ENCODE measurements at places on chromosomes 5 and 9. TPM values are rescaled to one million over a fixed set of nuclear protein-coding genes. Genes with fewer than 3 reads are reported as not detected.

The ARHGEF39 gene
- 6.5 TPM for total RNA-seq

The SLF1 gene
- 8.5 TPM for total RNA-seq

The LRRC70 gene
- 24.5 TPM for total RNA-seq

The SAXO1 gene
- total RNA-seq, result not detected

The NOL8 gene
- 41.6 TPM for total RNA-seq

The CATSPER3 gene
- total RNA-seq, result 0.71 TPM

The LAMC3 gene
- total RNA-seq, result 0.12 TPM

DNA sequence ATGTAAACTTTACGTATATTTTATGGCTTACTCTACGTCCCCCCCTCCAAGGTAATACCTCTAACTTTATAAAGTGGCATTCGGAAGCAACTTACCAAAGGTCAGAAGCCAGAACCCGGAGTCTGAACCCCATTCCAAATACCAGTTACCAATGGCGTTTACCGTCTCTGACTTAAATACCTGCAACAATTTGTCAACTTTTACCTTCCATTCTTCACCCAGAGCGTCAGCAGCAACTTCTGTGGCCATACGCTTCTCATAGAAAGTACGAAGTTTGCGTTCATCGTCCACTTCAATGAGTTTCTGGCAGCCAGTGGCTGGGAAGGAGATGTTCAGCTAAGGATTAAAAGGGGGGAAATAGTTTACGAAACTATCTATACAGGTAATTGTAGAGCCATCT lies 753 bp downstream of the RPS6 start:
- no peak for DNase-seq
- H3K27me3 ChIP-seq, result no peaks in the 10 kb centered on the region
- H3K4me3 ChIP-seq, result peak overlapping the region; percentile 93
- peaks cover 37% of the 10 kb centered on the region for H3K4me1 ChIP-seq
- peaks cover 34% of the 10 kb centered on the region for H3K36me3 ChIP-seq

DNA sequence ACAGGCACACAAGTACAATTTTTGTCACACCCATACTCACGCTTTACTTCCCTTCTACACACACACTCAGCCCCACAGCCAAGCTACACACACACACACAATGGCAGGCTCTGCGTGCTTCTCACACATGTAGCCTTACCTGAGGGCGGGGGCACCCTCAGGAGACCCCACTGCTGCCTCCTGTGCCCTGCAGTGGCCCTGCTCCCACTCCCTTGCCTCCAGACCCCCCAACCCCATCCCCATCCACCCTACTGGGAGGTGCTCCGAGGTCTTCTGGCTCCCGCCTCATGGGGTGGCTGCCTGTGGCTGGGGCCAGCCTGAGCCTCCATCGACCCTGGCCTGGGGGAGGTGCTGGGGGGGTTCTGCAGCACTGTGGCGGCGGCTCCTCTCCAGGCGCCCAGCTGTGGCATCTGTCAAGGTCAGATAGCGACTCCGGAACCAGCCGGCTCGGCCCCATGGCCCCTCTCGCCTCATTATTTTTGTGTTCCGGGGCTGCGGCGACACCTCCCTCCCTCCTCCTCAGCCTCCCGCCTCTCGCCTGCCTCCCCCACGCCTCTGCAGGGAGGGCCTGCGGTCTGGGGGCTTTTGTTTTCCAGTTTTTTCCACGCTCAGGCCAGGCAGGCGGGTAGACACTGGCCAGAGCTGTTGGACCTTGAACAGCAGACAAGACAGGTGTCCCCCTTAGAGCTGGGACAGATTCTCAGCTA lies 21.7 kb downstream of the CXXC5 start:
- no peak for DNase-seq
- no peaks in the 10 kb centered on the region for H3K27me3 ChIP-seq
- H3K36me3 ChIP-seq, result no peaks in the 10 kb centered on the region

DNA sequence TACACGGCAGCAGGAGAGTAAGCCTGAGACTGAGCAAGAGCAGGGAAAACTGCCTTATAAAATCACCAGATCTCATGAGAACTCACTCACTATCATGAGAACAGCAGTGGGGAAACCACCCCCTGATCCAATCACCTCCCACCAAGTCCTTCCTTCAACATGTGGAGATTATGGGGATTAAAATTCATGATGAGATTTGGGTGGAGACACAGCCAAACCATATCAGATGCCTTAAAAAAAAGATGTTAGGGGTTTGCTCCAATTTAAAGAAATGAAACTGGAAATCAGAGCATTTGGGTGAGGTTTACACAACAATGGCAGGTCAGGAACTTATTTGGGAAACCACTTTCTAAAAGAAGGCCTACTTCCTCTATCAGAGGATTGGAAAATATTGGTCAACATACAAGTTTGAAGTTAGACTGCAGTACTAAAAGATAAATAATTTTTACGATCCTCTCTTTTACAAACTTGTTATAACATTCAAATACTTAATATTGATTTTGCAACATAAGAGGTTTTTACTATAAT lies 105.1 kb downstream of the FBN2 start:
- H3K4me1 ChIP-seq, result no peaks in the 10 kb centered on the region
- no peak overlapping the region for H3K27ac ChIP-seq
- no peaks in the 10 kb centered on the region for H3K36me3 ChIP-seq
- no peak overlapping the region for H3K4me3 ChIP-seq

GRCh38 chr5:9241479-9242305 lies 304.2 kb downstream of the SEMA5A start:
- DNase-seq, result no peak
- no peak overlapping the region for H3K27ac ChIP-seq

DNA sequence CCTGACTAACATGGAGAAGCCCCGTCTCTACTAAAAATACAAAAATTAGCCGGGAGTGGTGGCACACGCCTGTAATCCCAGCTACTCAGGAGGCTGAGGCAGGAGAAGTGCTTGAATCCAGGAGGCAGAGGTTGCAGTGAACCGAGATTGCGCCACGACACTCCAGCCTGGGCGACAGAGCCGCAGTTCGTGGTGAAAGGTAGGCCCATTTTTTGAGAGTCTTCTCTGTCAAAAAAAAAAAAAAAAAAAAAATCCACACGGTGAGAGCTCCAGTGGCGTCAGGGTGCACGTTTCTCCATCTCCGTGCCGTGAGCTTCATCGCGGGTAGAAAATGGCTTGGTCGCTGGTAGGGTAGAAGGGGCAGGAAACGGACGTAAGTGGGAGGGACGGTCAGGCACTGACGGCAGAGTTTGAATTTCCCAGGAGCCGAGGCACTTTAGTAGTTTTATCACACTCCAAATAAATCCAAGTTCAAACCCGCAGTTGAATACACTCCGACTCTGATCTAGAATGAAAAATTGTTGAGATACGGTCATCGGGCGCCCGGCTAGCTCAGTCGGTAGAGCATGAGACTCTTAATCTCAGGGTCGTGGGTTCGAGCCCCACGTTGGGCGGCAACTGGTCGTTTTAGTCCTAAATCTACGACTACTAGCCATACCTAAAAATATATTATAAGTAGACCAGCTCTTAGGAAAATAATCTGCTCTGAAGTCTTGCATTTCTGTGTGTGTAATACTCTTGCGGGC lies 2.4 kb upstream of the TRIM7 start:
- DNase-seq, result peak; percentile 93
- peak overlapping the region; percentile 40 for H3K4me3 ChIP-seq

GRCh38 chr9:18071651-18072060 lies 402.3 kb upstream of the ADAMTSL1 start:
- DNase-seq, result no peak
- no peaks in the 10 kb centered on the region for H3K4me1 ChIP-seq
- H3K27me3 ChIP-seq, result no peaks in the 10 kb centered on the region
- no peak overlapping the region for H3K4me3 ChIP-seq
- no peaks in the 10 kb centered on the region for H3K36me3 ChIP-seq
- H3K27ac ChIP-seq, result no peak overlapping the region

- no peak for DNase-seq
- no peaks in the 10 kb centered on the region for H3K36me3 ChIP-seq
- H3K27ac ChIP-seq, result no peak overlapping the region
- H3K27me3 ChIP-seq, result peaks cover 3% of the 10 kb centered on the region
- no peak overlapping the region for H3K4me3 ChIP-seq
- H3K4me1 ChIP-seq, result no peaks in the 10 kb centered on the region
These were observed 60.1 kb upstream of the HSPA9 start for GRCh38 chr5:138635265-138635664.

GRCh38 chr5:109942646-109943045 lies 252.9 kb downstream of the MAN2A1 start:
- H3K36me3 ChIP-seq, result no peaks in the 10 kb centered on the region
- no peak overlapping the region for H3K27ac ChIP-seq
- DNase-seq, result no peak

DNA sequence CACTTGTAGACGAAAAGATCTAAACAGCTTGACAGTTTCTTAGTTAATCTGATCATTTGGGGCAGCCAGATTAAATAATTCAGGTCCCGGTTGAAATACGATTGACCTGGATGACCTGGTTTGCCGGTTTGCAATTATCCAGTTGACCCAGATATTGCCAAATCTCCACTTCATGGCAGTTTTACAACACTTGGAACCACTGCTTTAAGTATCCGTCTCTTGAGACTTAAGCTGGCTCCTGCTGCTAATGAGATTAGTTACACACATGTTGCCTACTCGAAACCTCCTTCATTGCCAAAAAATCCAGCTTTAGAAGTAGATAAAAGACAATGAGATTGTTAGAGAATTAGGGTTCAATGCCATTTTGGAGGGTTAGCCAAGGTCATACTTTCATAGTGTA lies 136.2 kb upstream of the HAPLN1 start:
- no peak overlapping the region for H3K4me3 ChIP-seq
- no peaks in the 10 kb centered on the region for H3K4me1 ChIP-seq
- no peak overlapping the region for H3K27ac ChIP-seq
- no peaks in the 10 kb centered on the region for H3K27me3 ChIP-seq

DNA sequence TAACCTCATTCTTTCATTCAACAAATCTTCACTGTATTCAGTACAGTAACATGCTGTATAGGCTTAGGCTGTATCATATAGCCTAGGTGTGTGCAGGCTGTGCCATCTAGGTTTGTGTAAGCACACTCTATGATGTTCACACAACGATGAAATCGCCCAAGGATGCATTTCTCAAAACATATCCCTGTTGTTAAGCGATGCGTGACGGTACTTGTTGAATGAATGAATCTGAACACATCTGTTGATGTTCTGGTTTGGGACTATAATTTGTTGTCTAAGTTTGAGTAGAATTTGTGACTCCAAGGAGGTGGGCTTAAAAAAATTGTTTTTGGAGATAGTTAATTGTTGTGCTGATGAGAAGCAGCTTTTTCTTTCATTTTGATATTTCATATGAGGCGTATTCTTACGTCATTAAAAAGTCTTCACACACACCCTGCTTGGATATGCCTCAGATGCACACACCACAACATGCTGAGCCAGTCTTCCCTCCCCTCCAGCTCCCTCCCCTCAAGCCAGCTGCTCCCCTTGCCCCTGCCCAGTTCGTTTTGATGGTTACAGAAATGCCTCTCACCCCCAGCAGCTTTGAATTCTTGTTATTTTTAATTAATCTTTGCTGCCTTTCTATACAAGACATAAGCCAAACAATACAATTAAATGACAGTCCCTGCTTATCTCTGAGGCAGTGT lies 5.5 kb upstream of the PSAT1 start:
- no peaks in the 10 kb centered on the region for H3K27me3 ChIP-seq
- H3K27ac ChIP-seq, result no peak overlapping the region
- DNase-seq, result peak; percentile 47
- H3K4me1 ChIP-seq, result no peaks in the 10 kb centered on the region
- H3K4me3 ChIP-seq, result no peak overlapping the region

- H3K27me3 ChIP-seq, result peaks cover 20% of the 10 kb centered on the region
- no peaks in the 10 kb centered on the region for H3K4me1 ChIP-seq
- H3K4me3 ChIP-seq, result no peak overlapping the region
- H3K36me3 ChIP-seq, result no peaks in the 10 kb centered on the region
- DNase-seq, result no peak
These were observed 560.8 kb downstream of the BNC2 start for GRCh38 chr9:16309469-16310271.

GRCh38 chr9:114072184-114073140 lies 5.6 kb downstream of the AMBP start:
- DNase-seq, result no peak
- H3K4me3 ChIP-seq, result no peak overlapping the region
- peaks cover 18% of the 10 kb centered on the region for H3K27me3 ChIP-seq
- H3K27ac ChIP-seq, result no peak overlapping the region
- no peaks in the 10 kb centered on the region for H3K36me3 ChIP-seq

- H3K27ac ChIP-seq, result no peak overlapping the region
- no peaks in the 10 kb centered on the region for H3K36me3 ChIP-seq
- peaks cover 4% of the 10 kb centered on the region for H3K27me3 ChIP-seq
- DNase-seq, result no peak
These were observed 31.0 kb upstream of the TCF7 start for GRCh38 chr5:134083517-134083916.

Measured in endothelial cell of umbilical vein (primary cell).